ENCODE measurements at places on chromosomes 5 and 9.

GRCh38 chr5:58412932-58413331, 47.0 kb downstream of the PLK2 start:
- DNase-seq: no peak

DNA sequence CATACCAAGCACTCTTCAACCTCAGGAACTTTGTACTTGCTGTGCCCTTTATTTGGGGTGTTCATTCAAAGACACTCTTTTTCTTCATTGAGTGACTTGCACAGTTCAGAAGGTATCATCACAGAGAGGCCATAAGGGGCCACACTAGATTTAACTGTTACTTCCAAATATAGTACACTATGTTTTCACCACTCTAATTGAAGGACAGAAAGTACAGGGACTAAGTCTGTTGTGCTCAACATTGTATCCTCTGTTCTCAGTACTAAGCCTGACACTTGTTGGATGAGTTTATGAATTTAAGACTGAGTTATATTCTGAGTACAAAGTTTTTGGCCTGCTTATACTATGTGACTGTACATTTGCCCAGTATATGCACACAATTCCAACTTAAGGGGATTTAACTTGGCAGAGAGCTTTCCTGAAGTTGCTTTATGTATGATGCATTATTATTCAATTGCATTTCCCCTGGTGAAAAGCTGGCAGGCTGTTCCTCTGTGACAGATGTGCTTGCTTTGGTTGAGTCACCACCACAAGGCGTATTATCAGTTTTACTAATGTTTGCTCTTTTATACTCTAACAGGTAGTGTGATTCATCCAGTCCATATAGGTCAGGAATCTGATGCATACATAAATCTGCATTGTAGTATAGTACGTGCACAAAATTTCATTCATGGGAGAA, 714.8 kb downstream of the TLR4 start:
- no peak for DNase-seq

- DNase-seq: no peak
Measured at GRCh38 chr5:163269624-163270023, 167.8 kb upstream of the CCNG1 start.

DNA sequence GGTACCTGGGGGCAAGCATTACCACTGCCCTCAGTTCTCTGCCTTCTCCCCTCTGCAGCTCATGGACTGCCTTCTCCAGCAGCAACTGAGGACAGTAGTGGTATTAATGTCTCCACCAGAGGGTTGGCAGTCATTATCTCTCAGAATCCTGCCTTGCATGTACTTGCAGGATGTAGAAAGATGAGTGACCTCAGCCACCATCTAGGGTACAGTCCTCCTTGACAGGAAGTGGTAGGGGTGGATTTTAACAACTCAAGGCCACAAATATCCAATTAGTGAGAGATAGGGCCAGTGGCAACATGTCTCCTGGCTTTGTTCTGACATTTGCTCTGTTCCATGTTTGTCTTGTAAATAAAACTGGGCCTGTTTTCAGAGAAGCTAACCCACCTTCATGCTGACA, 47.2 kb downstream of the F2R start:
- DNase-seq: no peak

GRCh38 chr5:178241231-178241663, 8.6 kb upstream of the PHYKPL start:
- no peak for DNase-seq

- no peak for DNase-seq
Measured at GRCh38 chr5:54644226-54644625, 126.7 kb downstream of the SNX18 start.

DNA sequence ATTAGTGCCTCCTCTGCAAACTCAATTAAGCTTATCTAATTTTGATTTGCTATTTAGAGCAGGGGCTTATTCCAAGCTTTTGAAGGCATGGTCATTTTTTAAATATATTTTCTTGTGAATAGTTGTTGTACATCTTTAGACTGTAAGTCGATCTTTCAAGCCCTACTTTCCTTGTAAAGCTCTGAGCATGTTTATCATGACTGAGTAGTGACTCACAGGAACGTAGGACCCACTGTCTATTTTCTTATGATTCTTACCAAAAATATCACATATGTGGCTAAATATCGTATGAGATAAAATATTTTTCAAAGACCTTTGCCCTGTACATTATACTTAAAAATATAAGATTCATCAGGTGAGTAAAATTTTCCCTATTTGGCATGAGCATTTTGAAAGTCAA, 440.4 kb upstream of the GRIN3A start:
- no peak for DNase-seq

- DNase-seq: no peak
Measured at GRCh38 chr5:33231214-33231710, 209.5 kb upstream of the TARS1 start.

- DNase-seq: no peak
Measured at GRCh38 chr5:41869151-41869723, 988 bp downstream of the OXCT1 start.

GRCh38 chr9:113215132-113215531, 5.9 kb downstream of the FKBP15 start:
- DNase-seq: no peak

GRCh38 chr5:66179297-66180051, 35.4 kb downstream of the SREK1 start:
- DNase-seq: no peak

DNA sequence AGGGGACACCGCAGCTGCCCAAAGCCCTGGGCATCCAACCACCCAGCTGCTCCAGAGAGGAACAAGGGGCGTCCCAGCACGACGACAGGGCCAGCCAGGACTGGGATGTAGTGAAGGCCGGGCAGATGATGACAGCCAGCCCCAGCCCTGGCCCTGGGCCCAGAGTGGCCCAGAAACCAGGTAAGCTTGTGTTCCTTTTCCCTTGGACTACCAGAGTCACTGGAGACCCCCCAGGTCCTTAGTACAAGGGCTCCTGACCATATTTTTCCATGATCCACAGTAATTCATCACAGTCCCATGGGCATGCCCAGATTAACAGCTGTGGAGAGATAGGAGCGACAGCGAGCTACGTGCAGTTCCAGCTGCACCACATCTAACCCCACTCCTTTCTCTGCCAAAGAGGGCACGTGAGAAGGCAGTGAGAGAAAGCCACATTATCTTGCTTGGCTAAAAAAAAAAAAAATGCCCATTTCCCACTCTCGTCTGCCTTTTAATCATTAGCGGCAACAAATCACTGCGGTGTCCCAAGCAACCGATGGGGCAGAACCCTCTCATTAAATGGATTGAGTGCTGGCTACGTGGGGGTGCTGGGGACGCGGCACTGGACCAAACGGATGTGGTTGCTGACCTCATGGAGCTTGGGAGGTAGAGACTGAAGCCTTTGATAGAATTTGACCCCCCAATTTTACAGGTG, 21.7 kb upstream of the SYNPO start:
- DNase-seq: no peak

GRCh38 chr9:131776473-131776872, 36.6 kb upstream of the RAPGEF1 start:
- DNase-seq: no peak

- DNase-seq: no peak
Measured at GRCh38 chr5:96297867-96298266, 135.2 kb downstream of the PCSK1 start.

GRCh38 chr5:40578501-40579451, 100.9 kb upstream of the PTGER4 start:
- no peak for DNase-seq

GRCh38 chr5:73378070-73378469, 70.5 kb downstream of the FOXD1 start:
- no peak for DNase-seq

DNA sequence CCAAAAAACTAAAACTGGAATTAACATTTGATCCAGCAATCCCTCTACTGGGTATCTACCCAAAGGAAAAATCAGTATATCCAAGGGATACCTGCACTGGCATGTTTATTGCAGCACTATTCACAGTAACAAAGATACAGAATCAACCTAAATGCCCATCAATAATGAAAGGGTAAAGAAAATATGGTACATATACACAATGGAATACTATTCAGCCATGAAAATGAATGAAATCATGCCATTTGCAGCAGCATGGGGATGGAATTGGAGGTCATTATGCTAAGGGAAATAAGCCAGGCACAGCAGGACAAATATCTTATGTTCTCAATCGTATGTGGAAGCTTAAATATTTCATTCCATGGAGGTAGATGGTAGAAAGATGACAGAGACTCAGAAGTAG, 9.7 kb downstream of the VLDLR start:
- no peak for DNase-seq

DNA sequence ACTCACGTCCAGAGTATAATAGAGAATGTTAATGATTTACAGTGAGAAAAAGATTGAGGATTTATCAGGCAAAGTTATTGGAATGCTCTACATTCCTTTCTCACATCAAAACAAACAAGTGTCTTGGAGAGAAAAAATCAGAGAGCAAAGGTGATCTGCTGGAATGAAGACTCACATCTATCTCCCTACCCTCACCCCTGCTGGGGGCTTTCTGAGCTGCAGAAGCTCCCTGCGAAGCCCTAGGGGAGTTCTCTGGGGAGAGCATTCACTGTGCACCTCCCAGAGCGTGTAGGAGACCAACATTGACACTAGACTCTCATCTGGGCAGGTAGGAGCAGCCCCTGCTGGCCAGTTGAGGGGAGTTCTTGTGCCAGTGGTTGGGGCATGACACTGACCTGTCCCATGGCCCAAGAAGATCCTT, 76.6 kb upstream of the ADAMTS16 start:
- DNase-seq: no peak

DNA sequence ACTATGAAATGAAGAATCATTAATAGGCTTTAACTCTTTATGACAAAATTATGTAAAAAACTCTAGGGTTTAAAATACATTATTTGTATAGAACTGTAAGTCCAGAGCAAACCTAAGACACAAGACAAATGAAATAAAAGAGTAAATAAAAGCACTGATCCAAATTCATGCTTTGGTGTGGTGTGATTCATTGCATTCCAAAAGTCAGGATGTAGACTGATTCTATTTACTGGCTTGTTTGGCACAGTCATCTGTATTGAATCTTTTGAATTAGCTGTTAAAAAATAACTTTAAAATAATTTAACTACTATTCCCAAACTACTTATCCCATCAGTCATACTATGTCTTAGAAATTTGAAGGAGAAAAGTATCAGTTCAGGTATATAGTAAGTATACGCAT, 31.1 kb downstream of the IL4 start:
- no peak for DNase-seq

DNA sequence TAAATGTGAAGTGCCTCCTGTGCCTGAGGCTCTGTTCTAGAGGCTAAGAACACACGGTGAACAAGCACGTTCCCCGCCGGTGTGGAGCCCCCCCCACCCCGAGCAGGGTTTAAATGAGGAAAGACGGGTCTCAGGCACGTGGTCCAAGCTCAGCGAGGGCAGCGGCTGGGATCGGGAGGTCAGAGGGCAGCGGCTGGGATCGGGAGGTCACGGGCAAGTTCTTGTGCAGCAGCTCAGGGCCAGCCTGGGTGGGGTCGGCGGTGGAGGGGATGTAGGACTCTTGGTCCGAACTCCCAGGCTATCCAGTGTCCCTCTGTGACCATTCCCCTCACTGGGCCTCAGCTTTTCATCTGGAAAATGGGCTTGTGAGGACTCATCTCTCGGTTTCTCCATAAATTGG, 2.7 kb upstream of the GBGT1 start:
- DNase-seq: no peak

DNA sequence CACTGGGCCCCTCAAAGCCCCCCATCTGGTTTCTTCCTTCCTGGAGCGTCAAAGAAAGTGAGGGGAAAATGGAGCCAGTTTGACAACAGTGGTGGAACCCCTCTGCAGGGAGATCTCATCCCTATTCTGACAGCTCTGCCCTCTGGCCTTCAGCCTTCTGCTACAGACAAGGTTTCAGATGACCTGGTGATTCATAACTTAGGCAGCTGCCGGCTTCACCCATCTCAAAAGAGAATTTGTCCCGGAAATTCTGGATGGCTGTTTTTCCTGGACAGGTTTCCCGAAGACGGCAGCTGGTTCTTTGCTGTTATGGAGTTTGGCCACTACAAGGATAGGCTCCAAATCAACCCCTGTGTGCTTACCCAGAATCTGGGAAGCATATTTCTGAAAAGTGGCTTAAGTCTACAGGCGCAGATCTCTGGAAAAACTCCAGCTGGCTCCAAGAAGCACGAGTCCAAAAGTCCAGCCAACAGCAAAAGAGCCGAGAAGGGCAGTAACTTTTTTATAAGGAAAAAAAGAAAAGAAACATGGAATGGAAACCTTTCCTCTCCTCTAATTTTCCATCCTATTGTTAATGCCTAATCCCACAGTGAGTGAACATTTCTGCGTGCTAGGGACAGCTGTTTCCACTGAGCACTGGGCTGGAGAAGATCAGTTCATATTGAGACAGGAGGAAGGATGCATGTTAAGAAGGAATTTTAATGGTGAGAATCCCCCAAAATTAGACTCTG, 54.5 kb downstream of the ZNF366 start:
- DNase-seq: no peak

DNA sequence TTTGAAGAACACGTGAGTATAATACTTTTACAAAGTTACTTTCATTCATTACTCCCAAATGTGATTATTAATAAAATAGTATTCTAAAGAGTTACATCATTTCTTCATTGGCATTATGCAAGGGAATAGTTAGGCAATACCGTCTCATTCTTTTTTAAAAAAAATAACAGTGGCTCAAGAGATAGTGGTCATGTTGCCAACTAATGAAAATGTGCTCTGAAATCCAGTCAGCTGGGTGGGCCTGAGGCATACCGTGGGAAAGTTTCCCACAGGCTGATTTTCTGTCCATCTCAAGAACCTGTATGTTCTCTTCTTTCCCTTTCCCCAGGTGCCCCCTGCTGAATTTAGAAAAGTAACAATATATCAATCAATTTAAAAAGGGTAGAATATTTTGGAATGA, 40.8 kb upstream of the ROPN1L start:
- DNase-seq: no peak

- no peak for DNase-seq
Measured at GRCh38 chr5:109357807-109358206, 52.0 kb downstream of the PJA2 start.

DNA sequence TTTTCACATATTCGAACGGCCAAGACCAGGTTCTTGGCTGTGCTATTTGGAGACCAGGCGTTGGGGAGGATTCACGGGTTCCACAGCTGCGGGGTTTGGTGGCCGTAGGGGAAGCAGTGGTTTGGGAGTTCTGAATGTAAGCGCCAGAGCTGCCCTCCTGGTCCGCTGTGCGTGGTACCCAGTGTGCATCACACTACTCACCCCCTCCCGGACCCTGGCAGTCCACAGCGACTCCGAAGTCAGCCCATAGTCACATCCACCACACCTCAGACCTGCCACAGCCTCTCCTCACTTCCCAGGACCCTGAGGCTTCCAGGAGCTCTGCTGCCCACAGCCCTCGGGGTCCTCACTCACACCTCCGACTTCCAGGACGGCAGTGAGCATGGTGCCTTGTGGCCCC, 26.8 kb downstream of the AMBP start:
- no peak for DNase-seq

GRCh38 chr9:131289301-131290035, at the start of gene PLPP7:
TSS of gene PLPP7 (plus strand) at chr9:131289723. CDS start at chr9:131289998, 275 bp downstream.
- no peak for DNase-seq

DNA sequence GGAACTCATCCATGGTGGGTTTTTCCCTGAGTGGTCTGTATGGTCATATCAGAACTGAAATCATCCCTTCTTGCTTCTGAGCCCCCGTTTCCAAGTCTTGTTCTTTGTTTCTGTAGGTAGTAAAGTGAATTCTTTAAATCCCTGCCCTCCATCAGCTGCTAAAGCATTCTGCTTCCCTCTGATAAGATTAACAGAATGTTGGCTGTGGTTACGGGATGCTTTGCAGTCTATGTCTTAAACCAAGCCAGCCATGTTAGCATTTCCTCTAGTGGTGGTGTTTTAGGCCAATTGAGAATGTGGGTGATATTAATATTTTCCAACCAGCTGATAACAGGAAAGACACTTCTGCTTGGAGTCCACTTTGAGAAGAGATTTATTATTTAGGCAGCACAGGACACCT, 22.0 kb upstream of the KCNIP1 start:
- no peak for DNase-seq
